Stimulated activated CD4-positive, alpha-beta T cell treated with anti-CD3 and anti-CD28 coated beads, TNF-alpha, amount 100 ng/mL, for 48 hours (primary cell): ENCODE measurements at places on chromosomes 1 and 21.

DNA sequence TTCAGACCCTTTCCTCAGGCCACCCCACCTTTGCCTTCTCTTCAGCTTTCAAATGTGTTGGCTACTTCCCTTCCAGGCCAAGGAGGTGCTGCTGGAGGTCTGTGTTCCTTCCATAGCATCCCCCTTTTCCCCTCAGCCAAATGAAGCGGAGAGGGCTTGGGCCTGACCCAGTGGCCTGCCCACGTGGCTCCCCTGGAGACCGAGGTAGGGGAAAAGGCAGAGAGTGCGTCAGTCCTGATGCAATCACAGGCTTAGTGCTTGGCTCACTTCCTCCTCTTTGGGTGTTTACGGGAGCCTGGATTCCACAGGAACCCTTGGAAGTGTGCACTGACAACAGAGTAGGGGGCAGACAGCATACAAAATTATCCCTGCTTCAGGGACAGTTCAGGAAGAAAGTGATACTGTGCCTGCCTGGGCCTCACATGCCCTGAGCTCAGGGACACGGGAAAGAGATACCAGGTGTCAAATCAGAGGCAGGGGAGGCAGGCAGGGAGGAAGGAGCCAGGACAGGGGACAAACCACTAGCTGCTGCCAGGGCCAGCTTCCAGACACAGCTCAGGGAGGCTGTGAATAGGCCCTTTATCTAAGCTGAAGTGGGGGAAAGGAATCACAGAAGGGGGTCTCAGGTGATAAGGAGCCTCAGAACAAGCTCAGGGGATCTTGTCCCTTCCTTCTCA lies 16.6 kb upstream of the PTP4A2 start:
- DNase-seq = no peak

- no peak for DNase-seq
These were observed 2.3 kb downstream of the PADI3 start for GRCh38 chr1:17251246-17251645.

DNA sequence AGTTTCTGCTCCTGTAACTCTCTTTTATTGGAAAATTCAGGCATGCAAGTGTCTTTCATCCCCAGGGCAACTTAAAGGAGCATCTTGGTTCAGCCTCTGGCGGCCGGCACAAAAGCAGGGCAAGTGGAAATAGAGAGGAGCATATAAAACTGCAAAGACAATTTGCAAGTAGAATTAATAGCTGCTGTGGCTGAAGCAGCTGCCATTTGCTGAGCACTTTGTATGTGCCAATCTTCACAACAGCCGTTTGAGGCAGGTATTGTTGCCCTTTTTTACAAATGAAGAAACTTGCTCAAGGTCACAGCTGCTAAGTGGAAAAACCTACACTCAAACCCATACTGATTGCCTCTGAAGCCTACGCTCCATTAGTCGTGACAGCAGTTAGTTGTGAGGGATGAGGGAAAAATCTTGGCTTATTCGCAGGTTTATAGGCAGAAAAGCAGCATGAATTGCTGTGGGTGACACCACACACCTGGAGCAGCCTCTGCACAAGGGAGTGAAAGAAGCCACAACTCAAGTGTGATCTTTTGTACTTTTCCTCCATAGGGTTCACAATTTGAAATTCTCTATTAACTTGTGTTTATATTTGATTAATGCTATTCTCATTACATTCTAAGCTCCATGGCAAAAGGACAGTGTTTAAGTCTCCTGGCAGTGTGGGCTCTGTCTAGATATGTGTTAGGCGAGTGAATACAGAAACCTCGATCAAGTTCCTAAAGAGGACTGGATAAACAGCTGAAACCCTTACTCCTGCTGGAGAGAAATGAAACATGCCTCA lies 99.0 kb upstream of the BEND5 start:
- DNase-seq = no peak

DNA sequence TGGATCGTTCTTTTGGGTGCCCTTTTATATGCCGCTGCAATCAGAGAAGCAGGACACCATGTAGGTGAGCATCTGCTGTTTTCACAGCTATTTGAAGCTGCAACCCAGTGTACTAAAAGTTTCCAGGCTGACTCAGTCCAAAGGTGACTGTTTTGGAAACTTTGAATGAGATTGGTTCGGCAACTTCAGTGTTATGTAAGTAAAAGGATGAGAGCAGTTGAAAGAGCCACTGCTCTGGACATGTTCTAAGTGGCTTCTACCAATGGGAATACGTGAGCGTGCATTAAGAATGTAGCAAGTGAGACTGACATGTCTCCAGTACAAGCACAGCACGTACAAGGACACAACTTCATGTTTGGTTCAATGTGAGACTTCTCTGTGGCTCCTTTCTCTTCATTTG lies 55.6 kb downstream of the DDR2 start:
- DNase-seq = no peak

DNA sequence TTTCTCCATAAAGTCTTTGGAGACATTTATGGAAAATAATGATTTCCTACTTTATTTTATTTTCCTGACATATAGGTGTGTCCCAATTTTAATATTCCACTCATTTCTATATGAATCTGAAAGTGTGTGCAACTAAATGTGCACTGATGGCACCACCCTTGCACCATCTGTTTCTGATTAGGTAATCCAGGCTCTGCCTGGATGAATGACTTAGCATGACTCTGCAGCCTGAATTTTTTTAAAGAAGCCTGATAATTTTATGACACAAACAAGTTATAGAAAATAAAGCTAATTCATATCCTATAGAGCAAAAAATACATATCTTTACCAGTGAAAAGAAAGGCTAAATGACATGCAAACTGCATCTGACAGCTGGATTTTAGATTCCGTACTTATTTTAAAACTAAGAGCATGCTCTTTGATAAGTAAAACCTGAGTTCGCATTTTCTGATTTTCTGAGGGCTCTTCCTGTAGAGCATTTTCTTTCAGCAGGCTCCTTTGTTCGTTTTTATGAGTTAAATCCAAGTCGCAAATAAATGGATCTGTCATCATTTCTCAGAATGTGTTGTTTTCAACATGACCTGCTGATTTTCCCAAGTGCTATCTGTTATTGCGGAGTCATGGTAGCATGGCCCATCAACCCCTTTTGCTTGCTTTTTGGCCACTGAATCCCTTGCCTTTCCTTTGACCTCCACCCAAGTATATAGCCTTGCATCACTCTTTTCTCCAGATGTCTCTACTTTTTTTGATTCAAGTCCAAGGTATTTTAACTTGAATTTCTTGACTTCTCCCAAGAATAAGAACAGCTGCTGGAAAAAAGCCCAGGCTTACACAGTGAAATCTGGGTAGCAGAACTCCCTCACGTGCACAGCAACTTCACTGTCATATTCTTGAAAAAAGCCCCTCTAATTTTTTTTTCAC lies 52.8 kb upstream of the LYPLAL1 start:
- DNase-seq = no peak

- DNase-seq = no peak
These were observed 272.3 kb upstream of the ST6GALNAC5 start for GRCh38 chr1:76595024-76595423.

DNA sequence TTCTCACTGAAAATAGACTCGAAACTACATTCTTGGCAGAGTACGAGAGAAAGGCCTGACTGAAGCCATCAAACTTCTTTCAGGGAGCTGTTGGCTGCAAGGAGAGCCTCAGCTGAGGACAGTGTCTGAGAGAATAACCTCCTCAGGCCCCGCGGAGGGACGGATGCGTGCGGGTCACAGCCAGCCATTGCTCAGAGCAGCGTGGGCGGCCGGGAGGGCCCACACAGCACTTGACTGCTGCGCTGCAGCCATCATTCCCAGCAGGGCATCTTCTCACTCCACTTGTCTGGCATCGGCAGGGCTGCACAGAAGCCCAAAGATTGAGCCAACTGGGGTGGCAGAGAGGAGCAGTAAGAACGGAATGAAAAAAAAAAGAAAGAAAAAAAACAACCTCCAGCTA lies 113.5 kb downstream of the XCL2 start:
- DNase-seq = no peak

GRCh38 chr1:234114648-234115307 lies 210.3 kb downstream of the SLC35F3 start:
- DNase-seq = peak; percentile 5

DNA sequence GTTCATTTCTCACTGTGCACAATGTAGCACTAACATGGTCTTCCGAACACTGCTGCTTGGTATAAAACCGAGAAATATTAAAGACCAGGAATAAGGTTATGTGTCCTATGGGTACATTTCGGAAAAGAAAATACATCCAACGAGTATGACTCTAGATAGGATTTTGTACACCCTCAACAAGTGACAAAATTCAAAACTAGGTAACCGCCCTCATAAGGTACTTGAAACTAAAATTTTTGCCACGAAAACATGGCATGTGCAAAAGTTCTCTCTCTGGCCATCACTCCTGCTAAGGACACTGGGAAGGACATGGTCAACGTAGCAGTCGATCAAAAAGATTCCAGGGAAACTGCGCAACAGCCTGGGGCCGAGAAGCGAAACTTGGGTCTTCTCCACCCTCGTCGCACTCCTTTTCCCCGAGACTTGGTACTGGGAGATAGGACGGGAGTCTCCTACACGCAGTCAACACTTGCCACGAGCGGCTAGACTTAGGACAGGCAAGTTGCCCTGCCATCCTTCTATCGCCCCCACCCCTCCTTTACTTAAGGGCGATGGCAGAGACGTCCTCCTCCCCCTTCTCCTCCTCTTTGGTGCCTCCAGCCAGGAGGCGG lies 338 bp upstream of the TOR1AIP1 start:
- DNase-seq = no peak

- no peak for DNase-seq
These were observed 88.9 kb downstream of the PROX1 start for GRCh38 chr1:214076708-214077065.

- no peak for DNase-seq
These were observed 22.1 kb upstream of the EYA3 start for GRCh38 chr1:28110555-28110954.

- no peak for DNase-seq
These were observed 105.6 kb upstream of the TMPRSS2 start for GRCh38 chr21:41613533-41613909.

- DNase-seq = no peak
These were observed 47.1 kb downstream of the PTGS2 start for GRCh38 chr1:186633116-186633515.

GRCh38 chr21:19123053-19123452 lies 719.5 kb upstream of the TMPRSS15 start:
- DNase-seq = no peak

- DNase-seq = no peak
These were observed 79.2 kb downstream of the HFM1 start for GRCh38 chr1:91325456-91325855.

DNA sequence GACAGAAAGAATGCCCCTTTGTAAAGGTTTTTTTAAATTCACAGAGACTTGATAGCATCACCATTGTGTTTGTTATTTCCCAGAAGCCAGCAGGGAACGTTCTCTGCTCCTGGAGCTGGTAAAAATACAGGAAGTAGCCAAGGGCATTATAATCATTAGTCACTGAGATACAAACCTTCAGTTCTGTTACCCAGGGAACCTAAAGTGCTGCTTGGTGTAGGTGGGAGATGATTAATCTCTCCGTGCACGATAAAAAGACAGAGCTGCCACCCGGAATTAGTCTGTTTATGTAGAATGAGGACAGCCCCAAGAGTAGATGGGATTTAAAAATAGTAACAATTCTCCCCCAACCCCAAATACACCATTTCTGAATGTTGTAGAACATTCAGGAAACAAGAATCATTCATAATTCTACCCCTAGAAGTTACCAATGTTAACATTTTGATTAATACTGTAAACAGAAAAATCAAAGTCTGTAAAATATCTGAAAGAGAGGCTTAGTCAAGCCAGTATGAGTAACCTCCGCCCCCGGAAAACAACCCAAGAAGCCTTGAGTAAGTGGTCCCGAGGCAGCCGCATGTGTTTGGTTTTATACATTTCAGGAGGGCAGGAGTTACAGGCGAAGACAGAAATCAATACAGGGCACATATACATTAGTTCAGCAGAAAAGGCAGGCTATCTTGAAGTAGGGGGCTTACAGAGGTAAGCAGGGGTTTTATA lies 45.3 kb upstream of the CTBS start:
- DNase-seq = peak; percentile 58

- no peak for DNase-seq
These were observed 52.0 kb upstream of the COA6 start for GRCh38 chr1:234321231-234321630.
